ENCODE measurements at places on chromosomes 5 and 9. TPM values are rescaled to one million over a fixed set of nuclear protein-coding genes. Genes with fewer than 3 reads are reported as not detected.

DDX41 gene
- total RNA-seq: 129 TPM

SLC6A7 gene
- 0.02 TPM for total RNA-seq

CD274 gene
- total RNA-seq: 2.8 TPM

SLC45A2 gene
- not detected for total RNA-seq

All from A549 treated with DMSO at 1 μM for 4 hours (cell line).